Lung (tissue), 17 donors: ENCODE measurements at places on chromosomes 4 and X. TPM values are rescaled to one million over a fixed set of nuclear protein-coding genes. Genes with fewer than 3 reads are reported as not detected.

DNA sequence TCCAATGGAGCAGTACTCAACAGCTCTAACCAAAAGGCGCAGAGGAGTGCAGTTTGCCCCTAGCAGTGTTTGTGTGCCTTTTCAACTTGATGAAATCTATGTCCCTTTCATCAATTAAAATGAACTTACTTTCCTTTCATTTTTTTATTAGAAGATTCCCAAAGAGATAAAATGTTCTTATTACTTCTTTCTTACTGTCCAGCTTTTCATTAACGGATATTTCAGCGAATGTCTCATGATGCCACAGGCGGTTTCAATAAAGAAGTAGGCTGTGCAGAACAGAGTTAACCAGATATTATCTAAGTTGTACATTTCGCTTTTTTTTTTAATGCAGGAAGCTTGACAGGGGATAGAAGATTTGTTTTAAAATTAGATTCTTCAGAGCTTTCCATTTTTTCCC lies 3.4 kb upstream of the MAOB start:
- H3K27me3 ChIP-seq = peaks cover 8% of the 10 kb centered on the region
- H3K4me3 ChIP-seq = no peak overlapping the region
- no peak for DNase-seq
- no peaks in the 10 kb centered on the region for H3K36me3 ChIP-seq
- no peak overlapping the region for H3K27ac ChIP-seq
- no peaks in the 10 kb centered on the region for H3K4me1 ChIP-seq

The PARM1 gene
- 53.6 TPM for total RNA-seq

- no peak for DNase-seq
- no peak overlapping the region for H3K27ac ChIP-seq
Measured at GRCh38 chrX:129876771-129877305, 29.1 kb upstream of the UTP14A start.

DNA sequence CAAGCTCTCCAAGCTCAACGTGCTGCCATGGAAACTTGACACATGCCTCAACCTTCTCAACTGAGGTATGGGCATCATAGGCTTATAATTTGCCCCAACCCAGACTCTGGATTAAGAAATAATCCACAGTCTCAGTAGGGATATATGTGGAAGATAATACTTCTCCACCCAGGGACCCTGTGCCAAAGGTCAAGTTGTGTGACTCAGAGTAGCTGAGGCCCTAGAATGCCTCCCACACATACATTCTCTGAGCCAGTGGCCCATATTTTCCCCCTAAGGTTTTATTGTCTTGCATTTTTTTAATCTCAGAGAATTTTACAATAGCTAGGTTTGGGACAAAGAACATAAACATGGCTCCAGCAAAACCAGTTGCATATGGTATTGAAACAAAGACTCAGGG lies 283.1 kb downstream of the IDS start:
- no peak overlapping the region for H3K27ac ChIP-seq
- no peak overlapping the region for H3K4me3 ChIP-seq
- H3K36me3 ChIP-seq = no peaks in the 10 kb centered on the region
- no peaks in the 10 kb centered on the region for H3K4me1 ChIP-seq

DNA sequence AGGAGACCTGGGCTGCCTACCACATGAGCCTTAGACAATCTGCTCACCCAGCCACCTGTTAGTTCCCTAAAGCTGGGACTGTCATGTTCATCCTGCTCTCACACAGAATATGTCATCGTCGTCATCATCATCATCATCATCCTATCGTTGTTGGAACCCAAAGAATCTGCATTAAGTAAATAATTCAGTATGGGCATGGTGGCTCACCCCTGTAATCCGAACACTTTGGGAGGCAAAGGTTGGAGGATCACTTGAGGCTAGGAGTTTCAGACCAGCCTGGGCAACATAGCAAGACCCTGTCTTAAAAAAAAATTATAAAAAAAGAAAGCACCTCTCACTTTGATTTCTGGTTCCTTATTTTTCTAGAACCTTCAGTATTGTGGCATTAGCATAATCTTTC lies 6.4 kb downstream of the ENOPH1 start:
- no peak overlapping the region for H3K4me3 ChIP-seq
- H3K27ac ChIP-seq = no peak overlapping the region
- no peaks in the 10 kb centered on the region for H3K27me3 ChIP-seq
- H3K36me3 ChIP-seq = peaks cover 2% of the 10 kb centered on the region
- no peaks in the 10 kb centered on the region for H3K4me1 ChIP-seq

The MAGEA1 gene
- not detected for total RNA-seq

DNA sequence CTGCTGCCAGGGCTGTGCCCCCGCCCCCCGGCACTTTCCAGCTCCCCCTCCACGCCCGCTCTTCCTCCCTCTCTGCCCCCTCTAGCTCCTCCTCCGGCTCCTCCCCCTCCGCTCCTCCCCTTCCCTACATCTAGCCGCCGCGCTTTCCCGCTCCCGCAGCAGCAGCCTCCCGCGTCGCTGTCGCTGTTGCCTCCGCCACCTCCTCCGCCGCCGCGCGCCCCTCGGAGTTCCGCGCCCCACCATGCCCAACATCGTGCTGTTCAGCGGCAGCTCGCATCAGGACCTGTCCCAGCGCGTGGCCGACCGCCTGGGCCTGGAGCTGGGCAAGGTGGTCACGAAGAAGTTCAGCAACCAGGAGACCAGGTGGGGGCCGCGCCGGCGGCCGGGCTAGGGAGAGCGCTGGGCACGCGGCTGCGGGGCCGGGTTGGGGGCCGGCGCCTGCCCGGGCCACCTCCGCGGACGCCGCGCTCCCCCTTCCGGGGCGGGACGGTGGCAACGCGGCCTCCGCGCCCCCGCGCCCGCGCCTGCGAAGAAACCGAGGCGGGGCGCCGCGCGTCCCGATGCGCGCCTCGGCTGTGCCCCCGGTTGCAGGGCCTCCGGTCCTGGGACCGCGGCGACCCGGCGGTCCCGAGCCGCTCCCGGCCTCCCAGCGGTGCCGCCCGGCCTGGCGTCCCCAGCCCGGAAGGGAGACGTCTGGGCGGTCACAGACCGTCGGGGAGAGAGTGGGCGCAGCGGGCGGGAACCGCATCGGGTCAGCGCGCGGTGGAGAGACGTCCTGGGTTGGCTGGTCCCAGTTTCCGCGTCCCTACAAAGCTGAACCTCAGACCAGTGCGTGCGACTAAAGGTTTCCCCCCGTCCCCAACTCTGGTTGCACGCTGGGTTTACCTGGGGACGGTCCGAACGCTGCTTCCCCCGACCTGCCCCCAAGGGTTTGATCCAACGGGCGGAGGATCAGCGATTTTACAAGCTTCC lies at the start of gene PRPS2:
TSS of gene PRPS2 (plus strand) at position 156 of the 972 bp plus-strand sequence. CDS start at position 242, 86 bp downstream.
- peak; percentile 79 for DNase-seq
- H3K4me3 ChIP-seq = peak within 1 kb of the TSS; percentile 73
- H3K27ac ChIP-seq = no peak within 1 kb of the TSS

GRCh38 chrX:35841872-35842271 lies 43.7 kb downstream of the MAGEB16 start:
- H3K4me3 ChIP-seq = no peak overlapping the region
- peaks cover 3% of the 10 kb centered on the region for H3K27me3 ChIP-seq
- DNase-seq = no peak
- H3K36me3 ChIP-seq = no peaks in the 10 kb centered on the region

- no peaks in the 10 kb centered on the region for H3K36me3 ChIP-seq
- no peak overlapping the region for H3K27ac ChIP-seq
- DNase-seq = no peak
Measured at GRCh38 chr4:149144060-149144459, 671.6 kb downstream of the IQCM start.

DNA sequence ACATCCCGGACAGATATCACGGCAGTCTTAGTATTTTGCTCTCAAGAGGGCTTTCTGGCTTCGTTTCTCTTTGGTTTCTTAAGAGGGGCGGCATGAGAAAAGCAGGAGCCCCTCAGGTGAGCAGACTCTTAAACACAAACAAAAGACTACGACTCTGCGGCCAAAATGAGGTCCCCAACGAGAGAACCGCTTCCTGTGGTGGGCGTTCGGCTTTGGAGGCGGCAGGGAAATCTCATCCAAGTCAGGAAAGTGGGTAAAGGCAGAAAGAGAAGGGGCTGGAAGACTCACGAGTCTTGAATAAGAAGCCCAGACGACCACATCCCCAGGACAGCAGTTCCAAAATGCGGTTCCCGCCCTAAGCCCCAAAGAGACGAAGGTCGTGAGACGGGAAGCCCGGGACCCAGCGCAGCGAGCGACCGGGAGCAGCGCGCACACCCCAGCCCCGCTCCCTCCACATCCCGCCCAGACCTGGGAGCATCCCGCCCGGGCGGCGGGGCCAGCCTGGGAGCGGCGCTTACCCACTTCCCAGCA lies 409 bp downstream of the UGDH start:
- peak overlapping the region; percentile 93 for H3K27ac ChIP-seq
- DNase-seq = no peak
- no peaks in the 10 kb centered on the region for H3K27me3 ChIP-seq

DNA sequence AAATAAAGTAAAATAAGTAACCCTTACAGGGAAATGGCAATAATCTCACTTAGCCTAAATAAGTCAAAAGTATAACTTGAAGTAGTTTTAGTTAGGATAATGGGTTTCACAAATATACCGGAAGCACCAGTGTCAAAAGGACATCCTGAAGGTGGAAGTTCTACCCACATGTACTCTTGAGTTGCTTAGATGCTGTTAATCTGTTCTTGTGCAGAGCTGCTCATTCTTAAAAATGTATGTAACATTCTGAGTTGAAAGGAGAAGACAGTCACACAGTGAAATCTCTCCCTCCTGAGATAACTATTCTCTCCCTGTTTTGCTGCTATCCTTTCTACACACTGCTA lies 11.2 kb upstream of the CCNG2 start:
- H3K27ac ChIP-seq = no peak overlapping the region
- H3K4me3 ChIP-seq = no peak overlapping the region
- H3K4me1 ChIP-seq = no peaks in the 10 kb centered on the region
- DNase-seq = no peak
- H3K27me3 ChIP-seq = no peaks in the 10 kb centered on the region

DNA sequence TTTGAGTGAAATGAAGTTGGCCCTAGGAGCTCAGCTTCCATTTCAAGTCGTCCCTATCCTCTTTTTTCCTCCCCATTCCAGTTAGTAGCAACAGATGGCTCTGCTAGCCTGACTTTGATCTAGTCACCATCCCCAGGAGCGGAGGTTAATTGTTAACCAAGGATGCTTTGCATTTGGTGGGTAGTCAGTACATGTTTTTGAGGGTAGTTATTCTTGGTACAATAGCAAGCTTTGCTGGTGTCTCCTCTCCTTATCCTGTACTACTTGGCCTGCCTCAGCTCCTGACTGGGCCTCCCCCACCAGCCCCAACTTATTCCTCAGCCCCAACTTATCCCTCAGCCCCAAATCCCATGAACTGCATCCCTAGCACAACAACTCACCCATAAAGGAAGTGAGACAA lies 14.8 kb upstream of the RTL5 start:
- DNase-seq = no peak
- H3K4me3 ChIP-seq = no peak overlapping the region
- no peaks in the 10 kb centered on the region for H3K4me1 ChIP-seq
- H3K27ac ChIP-seq = no peak overlapping the region
- H3K27me3 ChIP-seq = no peaks in the 10 kb centered on the region

The ASMT gene
- 0.63 TPM for total RNA-seq

- peaks cover 20% of the 10 kb centered on the region for H3K36me3 ChIP-seq
- no peak overlapping the region for H3K27ac ChIP-seq
- no peak for DNase-seq
Measured at GRCh38 chr4:10081218-10081606, 35.4 kb downstream of the WDR1 start.

The ANXA5 gene
- 406 TPM for total RNA-seq

- H3K36me3 ChIP-seq = no peaks in the 10 kb centered on the region
- H3K4me3 ChIP-seq = no peak overlapping the region
- H3K27ac ChIP-seq = no peak overlapping the region
- DNase-seq = no peak
- H3K27me3 ChIP-seq = no peaks in the 10 kb centered on the region
Measured at GRCh38 chr4:8316911-8317351, 47.4 kb downstream of the HTRA3 start.

- no peaks in the 10 kb centered on the region for H3K4me1 ChIP-seq
- no peaks in the 10 kb centered on the region for H3K36me3 ChIP-seq
- no peak for DNase-seq
- H3K27ac ChIP-seq = no peak overlapping the region
Measured at GRCh38 chr4:87882861-87883260, 50.1 kb downstream of the MEPE start.

GRCh38 chr4:120082251-120082650 lies 15.6 kb upstream of the MAD2L1 start:
- no peaks in the 10 kb centered on the region for H3K36me3 ChIP-seq
- H3K4me1 ChIP-seq = no peaks in the 10 kb centered on the region
- H3K4me3 ChIP-seq = no peak overlapping the region
- H3K27me3 ChIP-seq = no peaks in the 10 kb centered on the region
- DNase-seq = no peak
- no peak overlapping the region for H3K27ac ChIP-seq

The DMD gene
- 73.8 TPM for total RNA-seq

The FAM241A gene
- total RNA-seq = 2.8 TPM

- H3K27ac ChIP-seq = no peak overlapping the region
- no peaks in the 10 kb centered on the region for H3K36me3 ChIP-seq
- H3K4me1 ChIP-seq = no peaks in the 10 kb centered on the region
Measured at GRCh38 chrX:144006811-144007210, 122.9 kb downstream of the UBE2NL start.

The MRFAP1L1 gene
- 46.1 TPM for total RNA-seq

DNA sequence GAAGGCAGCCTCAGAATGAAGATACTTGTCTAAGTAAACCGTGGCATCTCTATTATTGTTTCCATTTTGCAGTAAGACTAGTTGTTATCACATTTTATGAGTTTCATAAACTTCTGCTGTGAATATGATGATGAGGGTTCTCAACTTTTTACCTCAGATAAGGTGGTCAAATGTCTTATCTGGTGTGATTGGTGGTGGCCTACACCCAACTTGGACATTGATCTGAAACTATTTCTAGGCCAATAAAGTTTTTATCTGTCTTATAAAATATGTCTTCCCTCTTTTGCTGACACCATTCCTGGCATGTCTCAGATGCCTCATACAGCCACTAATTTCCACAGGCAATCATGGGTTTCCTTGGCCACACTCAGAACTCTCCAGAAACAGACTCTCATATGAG lies 480.3 kb upstream of the NR3C2 start:
- no peak overlapping the region for H3K4me3 ChIP-seq
- DNase-seq = no peak
- no peaks in the 10 kb centered on the region for H3K36me3 ChIP-seq
- H3K4me1 ChIP-seq = no peaks in the 10 kb centered on the region

The APELA gene
- not detected for total RNA-seq

The SMIM31 gene
- total RNA-seq = 2.3 TPM
